Stimulated activated CD4-positive, alpha-beta T cell treated with anti-CD3 and anti-CD28 coated beads, Interleukin-1b, Interleukin-23, amount 100 ng/mL, for 1 hour (primary cell): ENCODE measurements at places on chromosomes 1 and 21.

DNA sequence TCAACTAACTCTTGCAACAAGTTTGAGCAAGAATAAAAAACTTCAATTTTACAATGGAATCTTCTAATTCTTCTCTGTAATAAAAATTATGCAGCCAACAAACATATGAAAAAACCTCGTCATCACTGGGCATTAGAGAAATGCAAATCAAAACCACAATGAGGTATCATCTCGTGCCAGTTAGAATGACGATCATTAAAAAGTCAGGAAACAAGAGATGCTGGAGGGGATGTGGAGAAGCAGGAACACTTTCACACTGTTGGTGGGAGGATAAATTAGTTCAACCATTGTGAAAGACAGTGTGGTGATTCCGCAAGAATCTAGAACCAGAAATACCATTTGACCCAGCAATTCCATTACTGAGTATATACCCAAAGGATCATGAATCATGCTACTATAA, 327.5 kb upstream of the LYPLAL1 start:
- no peak for DNase-seq

- DNase-seq: no peak
Measured at GRCh38 chr21:15010645-15011044, 54.2 kb downstream of the NRIP1 start.

DNA sequence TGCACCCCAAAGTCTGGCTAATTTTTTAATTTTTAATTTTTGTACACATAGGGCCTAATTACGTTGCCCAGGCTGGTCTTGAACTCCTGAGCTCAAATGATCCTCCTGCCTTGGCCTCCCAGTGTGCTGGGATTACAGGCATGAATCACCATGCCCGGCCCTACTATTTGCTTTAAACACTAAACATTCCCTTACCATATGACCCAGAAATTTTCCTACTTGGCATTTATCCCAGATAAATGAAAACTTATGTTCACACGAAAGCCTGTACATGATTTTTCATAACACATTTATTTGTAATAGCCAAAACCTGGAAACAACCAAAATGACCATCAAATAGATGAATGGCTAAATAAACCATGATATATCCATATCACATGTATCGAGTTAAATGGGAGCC, 35.8 kb downstream of the NDUFS5 start:
- no peak for DNase-seq

DNA sequence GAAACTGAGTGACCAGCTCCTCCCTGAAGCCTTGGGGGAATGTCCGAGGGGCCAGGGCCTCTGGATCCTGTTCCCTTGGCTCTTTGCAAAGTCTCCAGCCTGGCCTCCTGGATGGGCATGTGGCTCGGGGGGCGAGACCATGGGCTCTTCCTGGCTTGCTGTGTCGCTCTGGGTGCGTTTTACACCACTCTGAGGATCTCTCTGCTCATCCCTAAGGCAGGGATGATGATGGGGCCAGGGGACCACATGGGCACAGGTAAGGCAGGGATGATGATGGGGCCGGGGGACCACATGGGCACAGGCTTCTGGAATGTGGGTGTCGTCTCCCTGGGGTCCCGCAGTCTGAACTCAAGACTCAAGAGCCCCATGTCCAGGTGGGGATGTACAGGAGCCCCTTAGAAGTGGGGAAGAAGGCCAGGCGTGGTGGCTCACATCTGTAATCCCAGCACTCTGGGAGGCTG, 17.7 kb downstream of the TP73 start:
- DNase-seq: no peak

- no peak for DNase-seq
Measured at GRCh38 chr1:61368876-61369275, 286.5 kb downstream of the NFIA start.

GRCh38 chr1:30695439-30695841, 27.9 kb downstream of the MATN1 start:
- DNase-seq: no peak

DNA sequence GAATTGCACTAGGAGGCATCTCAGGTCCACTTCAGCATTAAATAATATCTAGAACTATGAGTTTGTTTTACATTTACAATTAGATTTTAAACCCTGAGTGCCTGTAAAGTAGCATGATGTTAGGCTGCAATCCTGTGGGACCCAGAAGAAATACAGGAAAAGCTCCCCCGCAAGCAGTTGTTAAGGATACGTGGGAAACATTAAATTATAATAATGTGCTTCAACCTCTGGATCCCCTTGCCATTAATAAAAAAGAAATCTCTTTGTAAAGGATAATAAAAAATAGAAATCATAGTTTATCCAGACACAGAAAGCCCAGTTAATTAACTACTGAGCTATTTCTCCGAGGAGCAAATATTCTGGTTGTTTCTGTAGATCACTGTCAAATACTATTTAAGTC, 106.0 kb downstream of the PCNX2 start:
- DNase-seq: no peak

DNA sequence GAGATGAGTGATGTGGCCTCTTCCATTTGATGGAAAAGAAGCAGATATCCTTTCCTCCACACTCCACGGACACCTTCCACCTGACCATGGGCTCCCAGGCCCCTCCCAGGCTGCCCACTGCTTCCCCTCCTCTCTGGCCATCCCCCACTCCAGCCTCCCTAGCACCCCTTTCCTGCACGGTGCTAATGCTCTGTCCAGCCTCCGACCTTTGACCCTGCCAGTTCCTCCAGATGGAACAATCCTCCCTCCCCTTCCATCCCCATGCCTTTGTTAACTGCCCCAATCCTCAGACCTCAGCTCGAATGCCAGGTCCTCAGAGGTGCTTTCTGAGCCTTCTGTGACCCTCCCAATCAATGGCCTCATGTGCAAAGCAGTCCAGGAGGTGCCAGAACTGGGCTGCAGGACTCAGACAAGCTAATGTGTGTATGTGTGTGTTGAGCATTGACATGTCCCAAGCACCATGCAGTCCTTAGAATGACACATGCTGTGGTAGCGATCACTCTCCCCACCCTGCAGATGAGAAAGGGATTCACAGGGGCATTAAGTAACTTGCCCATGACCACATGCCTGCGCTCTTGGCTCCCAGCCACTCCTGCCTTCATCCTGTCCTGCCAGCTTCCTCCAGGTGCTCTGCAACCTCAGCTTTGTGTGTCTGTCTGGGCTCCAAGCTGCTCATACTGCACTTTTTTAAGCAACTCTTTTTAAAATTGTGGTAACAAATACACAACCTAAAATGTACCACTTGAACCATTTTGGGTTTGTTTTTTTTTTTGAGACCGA, 63.5 kb upstream of the EDN2 start:
- no peak for DNase-seq

DNA sequence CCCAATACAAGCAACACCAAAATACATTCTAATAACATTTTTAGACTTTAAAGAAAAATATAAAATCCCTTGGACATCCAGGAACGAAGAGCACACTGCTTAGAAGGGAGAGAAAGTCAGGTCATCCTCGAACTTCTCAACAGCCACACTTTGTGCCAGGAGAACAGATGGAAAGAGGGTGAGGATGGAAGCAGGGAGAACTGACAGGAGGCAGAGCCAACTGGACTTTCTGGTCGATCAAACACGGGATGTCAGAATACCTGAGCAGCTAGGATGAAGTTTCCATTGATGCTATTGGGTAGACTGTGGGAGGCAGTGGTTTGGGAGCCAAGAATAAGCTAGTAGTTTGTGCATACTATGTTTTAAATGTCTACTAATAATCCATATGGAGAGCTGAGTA, 111.4 kb downstream of the TOMM20 start:
- no peak for DNase-seq

DNA sequence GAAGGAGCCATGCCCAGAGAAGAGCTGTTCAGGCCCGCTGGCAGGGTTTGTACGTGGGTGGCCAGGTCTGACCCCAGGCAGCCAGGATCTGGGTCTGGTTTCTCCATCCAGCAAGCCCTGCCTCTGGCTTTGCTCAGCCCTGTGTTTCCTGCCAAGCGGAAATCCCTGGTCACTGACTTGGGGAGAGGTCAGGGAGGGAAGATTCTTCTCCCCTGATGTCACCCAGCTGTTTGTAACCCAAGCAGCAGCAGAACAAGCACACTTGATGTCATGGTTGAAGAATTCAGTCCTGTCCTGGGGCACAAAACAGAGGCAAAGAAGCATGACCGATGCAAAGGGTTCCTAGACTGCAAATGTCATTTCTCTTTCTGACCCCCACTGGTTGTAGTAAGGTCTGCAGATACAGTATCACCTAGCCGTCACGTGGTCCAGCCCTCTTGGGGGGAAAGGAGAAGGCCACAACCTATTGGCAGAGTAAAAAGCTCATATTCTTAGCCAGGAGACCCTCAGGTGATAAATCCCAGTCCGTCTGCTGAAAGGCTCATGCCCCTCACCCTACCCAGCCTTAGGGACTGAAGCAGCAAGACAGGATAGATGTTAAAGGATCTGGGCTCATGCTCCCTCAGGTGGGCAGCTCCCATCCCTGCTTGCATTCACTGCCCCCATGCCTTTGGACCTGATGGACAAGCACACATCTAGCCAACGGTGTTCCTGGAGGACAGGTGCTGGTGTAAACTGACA, 120.9 kb downstream of the SYT2 start:
- DNase-seq: no peak

GRCh38 chr1:27545271-27545670, 55.3 kb upstream of the WASF2 start:
- DNase-seq: no peak
